ENCODE measurements at places on chromosomes 16 and 17. TPM values are rescaled to one million over a fixed set of nuclear protein-coding genes. Genes with fewer than 3 reads are reported as not detected.

Gene HBA1
- total RNA-seq, result not detected

Gene CLDN9
- not detected for total RNA-seq

Gene TAC4
- total RNA-seq, result not detected

Gene PPP1R27
- total RNA-seq, result not detected

Gene E2F4
- 51.9 TPM for total RNA-seq

Gene DNAI2
- total RNA-seq, result not detected

Gene NPIPA2
- total RNA-seq, result 0.72 TPM

Gene NFAT5
- 29.3 TPM for total RNA-seq

Gene GNG13
- not detected for total RNA-seq

Gene DLX3
- total RNA-seq, result 1.1 TPM
